ENCODE measurements at places on chromosomes 2 and 18.

DNA sequence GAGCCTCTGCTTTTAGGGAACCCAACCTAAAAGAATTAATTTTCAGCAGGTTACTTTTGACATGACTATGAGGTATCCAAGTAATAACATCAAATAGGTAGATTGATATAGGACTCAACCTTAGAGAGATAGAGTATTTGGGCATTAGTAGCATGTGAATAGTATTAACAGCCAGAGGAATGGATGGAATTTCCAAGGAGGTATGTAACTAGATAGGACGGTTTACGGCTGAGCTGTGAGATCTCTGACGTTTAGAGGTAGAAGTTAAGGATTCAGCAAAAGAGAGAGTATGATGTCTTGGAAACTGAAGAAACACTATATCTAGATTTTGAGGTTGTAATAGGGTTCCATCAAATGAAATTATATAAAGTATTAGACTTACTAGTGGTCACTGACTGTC is 70.3 kb downstream of the HNMT start:
- DNase-seq: no peak

DNA sequence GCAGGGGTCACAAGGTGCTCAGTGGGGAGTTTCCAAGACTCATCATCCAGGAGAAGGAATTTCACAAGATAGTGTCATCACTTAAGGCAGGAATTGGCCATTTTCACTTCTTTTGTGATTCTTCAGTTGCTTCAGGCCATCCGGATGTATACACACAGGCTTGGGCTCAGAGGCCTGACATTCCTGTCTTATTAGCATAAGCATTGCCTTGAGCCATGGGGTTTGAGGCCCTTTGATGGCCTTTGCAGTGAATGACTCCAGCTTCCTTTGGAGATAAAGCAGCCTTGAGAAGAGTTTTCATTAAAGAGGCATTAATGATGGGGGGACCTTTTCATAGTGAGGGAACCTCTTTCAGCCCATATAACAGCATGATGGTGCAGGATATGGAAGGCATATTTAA is 366.0 kb upstream of the CNTNAP5 start:
- DNase-seq: no peak

GRCh38 chr2:70715071-70715985 is 52.7 kb downstream of the ADD2 start:
- no peak for DNase-seq

DNA sequence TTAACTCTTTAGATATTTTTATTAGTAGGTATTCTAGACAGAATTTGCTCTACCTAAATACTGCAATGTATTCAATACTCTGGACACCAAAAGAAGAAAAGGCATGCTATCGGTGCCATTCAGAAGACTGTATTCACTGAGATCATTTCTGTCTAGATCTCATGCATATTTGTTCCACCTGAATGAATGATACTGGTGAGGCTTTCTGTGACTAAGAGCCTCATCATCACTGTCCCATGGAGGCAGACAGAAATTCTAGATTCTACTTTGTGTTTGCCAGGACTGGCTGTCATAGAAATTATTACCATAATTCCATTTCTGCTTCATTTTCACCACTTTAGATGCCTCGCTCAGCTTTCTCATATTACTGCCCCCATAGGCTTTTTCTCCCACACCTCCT is 340.7 kb downstream of the MBD2 start:
- no peak for DNase-seq

GRCh38 chr2:123895651-123896050 is 129.4 kb upstream of the CNTNAP5 start:
- DNase-seq: no peak

DNA sequence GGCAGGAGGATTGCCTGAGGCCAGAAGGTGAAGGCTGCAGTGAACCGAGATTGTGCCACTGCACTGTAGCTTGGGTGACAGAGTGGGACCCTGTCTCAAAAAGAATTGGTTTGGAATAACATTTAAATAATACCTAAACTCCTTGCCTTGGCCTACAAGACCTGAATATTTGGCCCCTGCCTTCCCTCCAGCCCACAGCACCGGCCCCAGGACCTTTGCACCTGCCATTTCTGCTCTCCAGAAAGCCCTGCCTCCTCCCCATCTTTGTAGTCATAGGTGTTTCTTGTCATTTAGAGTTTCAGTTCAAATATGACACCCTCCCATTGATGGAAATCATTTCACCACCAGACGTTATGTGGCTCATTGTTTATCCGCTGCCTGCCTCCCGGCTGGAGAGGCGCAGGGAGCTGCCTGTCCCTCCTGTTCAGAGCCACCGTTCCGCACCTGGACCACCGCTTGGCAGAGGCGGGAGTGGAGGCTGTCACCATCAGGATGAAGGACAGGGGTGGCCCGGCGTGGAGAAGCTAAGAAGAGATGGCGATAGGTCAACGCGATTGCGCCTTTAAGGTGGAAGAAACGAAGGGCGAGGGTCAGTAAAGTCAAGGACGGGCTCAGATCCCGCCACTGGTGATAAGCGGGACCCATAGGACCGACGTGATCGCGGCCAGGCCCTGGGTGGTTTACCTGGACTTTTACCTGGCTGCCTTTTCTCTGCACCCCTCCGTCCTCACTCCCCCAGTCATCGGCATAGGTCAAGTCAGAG is 638 bp upstream of the LPIN1 start:
- DNase-seq: no peak

DNA sequence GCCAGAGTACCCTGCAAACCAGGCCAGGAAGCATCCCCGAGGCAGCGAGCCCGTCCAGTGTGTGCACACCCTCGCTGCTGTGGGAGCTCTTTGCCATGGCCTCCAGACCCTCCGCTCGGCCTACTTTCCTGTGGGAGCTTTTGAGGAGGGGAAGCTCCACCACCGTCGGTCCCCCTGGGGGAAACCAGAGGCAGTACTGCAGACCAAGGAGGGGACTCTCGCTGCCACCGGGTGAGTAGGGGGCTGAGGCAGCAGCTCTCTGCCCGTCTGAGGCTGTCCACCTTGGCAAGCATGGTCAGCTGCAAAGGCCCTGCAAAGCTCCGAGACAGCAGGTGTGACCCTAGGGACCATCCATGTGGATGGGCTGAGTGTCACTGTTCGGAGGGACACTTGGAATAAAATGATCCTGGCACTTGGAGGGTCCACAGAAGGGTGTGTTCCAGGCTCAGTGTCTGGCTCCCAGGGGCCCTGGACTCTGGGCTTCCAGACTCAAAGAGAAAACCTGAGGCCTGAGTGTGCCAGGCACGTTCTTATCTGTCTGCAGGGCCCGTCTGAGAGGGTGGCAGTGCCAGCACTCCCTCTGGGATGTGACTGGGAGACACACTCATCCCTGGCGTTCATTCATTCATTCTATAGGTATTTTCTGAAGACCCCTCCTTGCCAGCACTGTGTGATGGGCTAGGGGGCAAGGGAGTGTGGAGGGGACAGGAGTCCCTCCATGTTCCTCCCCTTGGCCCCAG is 282.8 kb upstream of the HS6ST1 start:
- no peak for DNase-seq

GRCh38 chr2:235044501-235045271 is 92.9 kb downstream of the SH3BP4 start:
- no peak for DNase-seq

DNA sequence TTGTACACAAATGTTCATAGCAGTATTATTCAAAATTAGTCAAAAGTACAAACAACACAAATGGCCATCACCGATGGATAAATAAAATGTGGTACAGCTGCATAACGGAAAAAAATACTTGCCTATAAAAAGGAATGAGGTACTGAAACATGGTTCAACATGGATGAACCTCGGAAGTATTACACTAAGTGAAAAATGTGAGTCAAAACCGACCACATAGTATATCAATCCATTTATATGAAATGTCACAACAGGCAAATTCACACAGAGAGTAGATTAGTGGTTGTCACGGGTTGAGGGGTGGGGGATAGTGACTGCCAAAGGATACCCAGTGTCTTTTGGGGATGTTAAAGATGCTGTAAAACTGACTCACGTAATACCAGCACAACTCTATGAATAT is 3.5 kb downstream of the SS18 start:
- no peak for DNase-seq

DNA sequence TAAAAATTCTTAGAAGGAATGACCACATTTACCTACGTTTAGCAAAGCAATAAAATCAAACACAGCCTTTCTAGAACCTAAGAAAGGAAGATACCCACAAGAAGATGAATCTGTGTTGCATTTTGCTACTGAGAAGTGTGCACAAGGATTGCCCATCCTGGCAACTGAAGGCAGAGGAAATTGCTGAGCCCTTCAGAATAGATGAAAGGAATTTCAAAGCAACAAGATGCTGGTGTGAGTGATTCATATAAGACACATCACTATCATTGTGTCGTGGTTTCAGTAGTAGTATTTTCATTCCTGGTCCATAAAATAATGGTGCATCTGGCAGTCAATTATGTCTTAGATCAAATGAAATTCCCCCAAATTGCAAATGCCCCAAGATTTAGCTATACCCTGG is 48.4 kb upstream of the ANKRD44 start:
- DNase-seq: no peak

DNA sequence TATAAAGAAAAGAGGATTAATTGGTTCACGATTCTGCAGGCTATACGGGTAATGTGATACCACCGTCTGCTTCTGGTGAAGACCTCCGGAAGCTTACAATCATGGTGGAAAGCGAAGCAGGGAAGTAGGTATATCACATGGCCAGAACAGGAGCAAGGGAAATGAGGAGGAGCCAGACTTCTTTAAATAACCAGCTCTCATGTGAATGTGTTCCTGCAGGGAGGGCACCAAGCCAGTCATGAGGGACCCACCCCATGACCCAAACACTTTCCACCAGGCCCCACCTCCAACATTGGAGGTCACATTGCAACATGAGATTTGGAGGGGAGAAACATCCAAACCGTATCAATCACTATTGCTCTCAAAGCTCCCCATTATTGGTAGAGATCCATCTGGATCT is 61.8 kb downstream of the EFEMP1 start:
- no peak for DNase-seq

DNA sequence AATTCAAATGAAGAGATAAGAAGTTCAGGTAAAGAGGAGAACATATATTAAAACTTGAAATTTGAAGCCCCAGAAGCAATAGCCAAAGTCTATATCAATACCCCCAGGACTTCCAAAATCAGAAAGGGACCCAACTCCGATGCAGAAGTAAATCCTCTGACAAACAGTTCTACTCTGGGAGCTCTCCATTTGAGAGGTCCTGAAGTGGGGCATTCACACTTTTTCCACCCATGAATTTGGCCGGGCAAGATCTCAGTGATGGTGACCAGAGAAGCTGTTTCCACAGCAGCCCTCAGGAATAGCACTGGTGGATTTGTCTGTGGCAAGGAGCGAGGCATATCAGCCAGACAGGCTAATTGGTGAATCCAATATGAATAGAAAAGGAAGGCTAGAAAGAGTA is 313.6 kb upstream of the MC4R start:
- DNase-seq: no peak

- DNase-seq: no peak
Observed at GRCh38 chr2:229273723-229274338, 2.7 kb upstream of the PID1 start.

GRCh38 chr18:50405582-50406271 is 30.9 kb downstream of the SKA1 start:
- DNase-seq: no peak

GRCh38 chr18:9796935-9797549 is 88.7 kb upstream of the TXNDC2 start:
- DNase-seq: no peak

GRCh38 chr2:230742781-230743180 is 30.1 kb downstream of the CAB39 start:
- DNase-seq: no peak

DNA sequence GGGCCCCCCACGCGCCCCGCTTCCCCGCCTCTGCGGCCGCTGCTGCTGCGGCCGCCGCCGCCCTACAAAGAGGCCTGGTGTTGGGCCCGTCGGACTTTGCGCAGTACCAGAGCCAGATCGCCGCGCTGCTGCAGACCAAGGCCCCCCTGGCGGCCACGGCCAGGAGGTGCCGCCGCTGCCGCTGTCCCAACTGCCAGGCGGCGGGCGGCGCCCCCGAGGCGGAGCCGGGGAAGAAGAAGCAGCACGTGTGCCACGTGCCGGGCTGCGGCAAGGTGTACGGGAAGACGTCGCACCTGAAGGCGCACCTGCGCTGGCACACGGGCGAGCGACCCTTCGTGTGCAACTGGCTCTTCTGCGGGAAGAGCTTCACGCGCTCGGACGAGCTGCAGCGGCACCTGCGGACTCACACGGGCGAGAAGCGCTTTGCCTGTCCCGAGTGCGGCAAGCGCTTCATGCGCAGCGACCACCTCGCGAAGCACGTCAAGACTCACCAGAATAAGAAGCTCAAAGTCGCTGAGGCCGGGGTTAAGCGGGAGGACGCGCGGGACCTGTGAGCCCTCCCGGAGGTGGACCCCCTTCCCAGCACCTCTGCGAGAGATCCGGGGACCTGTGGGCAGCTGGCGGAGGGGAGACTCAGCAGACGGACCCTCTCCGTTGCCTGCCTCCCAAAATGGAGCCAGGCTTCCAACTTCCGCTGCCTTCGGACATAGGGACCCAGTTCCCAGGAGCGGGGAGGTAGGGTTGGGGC is 1.9 kb downstream of the SP5 start:
- DNase-seq: peak; percentile 18

DNA sequence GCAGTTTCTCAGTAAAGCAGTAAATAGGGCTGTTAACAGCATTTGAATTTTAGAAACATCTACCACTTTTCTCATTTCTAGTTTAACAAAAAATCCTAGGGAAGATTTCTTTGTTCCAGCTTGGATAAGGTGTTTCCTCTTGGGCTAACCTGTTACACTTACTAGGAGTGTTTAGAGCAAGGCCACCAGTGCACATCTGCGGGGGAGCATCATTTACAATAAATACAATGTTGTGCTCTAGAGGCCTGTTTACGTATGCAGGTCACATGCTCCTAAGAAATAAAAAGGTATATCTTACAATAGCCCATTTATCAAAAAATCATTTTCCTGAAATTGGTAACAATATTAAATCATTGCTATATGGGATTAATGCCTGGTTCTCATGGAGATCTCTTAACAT is 8.1 kb downstream of the ZNF638 start:
- DNase-seq: no peak

DNA sequence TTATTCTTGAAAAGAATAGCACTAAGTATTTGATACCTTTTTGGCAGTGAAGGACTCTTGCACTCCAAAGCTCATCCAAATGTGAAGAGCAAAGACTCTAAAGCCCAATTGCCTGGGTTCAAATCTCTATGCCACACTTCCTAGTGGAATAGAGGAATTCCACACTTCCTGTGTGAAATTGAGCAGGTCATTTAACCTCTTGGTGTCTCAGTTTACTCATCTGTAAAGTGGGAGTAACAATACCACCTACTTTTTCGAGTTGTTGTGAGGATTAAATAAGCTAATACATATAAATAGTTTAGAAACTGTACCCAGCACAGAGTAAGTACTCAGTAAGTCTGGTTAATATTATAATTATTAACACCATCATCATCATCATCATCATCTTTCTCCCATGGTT is 72.6 kb downstream of the AP1S3 start:
- DNase-seq: no peak

GRCh38 chr2:57906152-57906732 is 140.4 kb upstream of the VRK2 start:
- no peak for DNase-seq

GRCh38 chr2:138329591-138329990 is 172.0 kb upstream of the SPOPL start:
- DNase-seq: no peak

All from stimulated activated CD4-positive, alpha-beta T cell treated with anti-CD3 and anti-CD28 coated beads, TNF-alpha, amount 100 ng/mL, for 1 hour (primary cell).